ENCODE measurements at places on chromosomes 6 and 20.

- DNase-seq = no peak
Measured at GRCh38 chr6:170069611-170070010, 221.3 kb downstream of the DLL1 start.

GRCh38 chr6:127404594-127405178 is 54.5 kb downstream of the KIAA0408 start:
- no peak for DNase-seq

DNA sequence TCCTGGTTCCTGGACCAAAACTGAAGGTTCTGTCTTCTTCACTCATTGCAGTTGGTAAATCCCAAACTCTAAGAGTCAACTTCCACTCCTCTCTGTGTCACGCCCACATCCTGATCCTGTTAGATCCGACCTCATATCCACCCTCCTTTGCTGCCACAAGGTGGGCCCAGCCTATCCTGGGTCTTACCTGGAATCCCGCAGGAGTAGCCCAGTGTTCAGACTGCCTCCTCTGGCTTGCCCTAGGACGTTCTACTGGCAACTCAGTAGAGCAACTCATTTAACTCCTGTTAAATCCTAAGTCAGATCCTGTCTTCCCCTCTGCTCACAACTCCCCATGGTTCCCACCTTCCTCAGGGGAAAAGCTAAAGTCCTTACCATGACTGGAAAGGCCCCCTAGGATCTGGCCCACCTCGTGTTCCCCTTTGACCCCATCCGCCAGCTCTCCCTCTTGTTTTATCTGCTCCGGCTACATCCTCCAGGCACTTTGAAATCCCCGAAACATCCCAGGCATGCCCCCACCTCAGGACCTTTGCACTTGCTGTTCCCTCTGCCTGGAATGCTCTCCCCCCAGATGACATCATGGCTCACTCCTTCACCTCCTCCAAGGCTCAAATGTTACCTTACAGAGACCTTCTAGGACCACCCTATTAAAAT is 43.9 kb downstream of the TFEB start:
- no peak for DNase-seq

- no peak for DNase-seq
Measured at GRCh38 chr20:63533871-63534393, 3.2 kb downstream of the PTK6 start.

- no peak for DNase-seq
Measured at GRCh38 chr6:41274256-41274655, 12.2 kb downstream of the TREM1 start.

DNA sequence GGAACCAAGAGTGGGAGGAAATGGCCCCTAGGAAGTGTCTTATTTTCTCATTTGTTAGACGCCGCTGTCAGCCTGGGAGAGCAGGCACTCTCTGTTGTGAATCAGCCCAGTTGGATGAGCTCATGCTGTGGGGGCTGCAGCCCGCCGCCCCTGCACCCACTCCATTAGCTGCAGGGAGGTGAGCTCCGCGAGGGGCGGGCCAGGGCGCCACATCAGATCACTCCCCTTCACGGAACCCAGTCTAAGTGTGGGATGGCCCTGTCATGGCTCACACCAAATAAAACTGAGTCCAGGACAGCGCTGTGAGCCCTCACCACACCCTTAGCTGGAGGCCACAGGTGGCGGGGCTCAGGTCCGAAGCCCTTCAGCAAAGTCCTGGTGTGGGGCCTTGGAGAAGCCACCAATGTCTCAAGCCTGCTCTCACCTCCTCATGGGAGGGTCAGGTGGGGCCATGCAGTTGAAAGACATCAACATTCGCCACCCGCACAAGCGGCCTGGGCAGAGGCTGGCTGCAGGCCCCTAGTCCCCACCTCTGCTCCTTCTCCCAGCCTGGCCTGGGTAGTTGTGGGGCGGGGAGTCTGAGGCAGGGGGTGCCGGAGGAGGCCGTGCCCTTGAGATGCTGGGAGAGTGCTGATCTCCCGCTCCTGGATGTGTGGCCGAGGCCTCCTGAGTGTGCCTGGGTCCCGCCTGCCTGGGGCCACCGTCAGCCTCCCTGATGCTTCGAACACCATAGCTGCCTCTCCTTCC is 66.2 kb upstream of the SLCO4A1 start:
- DNase-seq = no peak

GRCh38 chr6:131755597-131755996 is 44.8 kb upstream of the CTAGE9 start:
- no peak for DNase-seq

DNA sequence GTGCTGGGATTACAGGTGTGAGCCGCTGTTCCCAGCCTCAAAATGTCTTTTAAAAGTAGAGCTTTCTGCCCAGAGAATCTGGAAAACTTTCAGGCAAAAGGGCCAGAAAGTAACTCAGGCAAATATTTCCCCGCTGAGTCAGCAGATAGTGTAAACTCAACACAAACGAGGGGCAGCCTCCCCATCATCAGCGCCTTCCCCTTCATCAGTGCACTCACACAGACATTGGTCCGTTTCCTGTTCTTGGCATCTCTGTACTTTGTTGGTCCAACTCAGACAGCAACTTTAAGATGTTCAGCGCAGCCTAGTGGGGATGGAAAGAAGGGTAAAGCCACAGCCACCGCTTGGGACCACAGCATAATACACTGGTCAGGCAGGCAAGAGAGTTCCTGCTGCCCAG is 69.5 kb downstream of the CSE1L start:
- DNase-seq = no peak

- DNase-seq = no peak
Measured at GRCh38 chr6:106413722-106414121, 53.2 kb downstream of the CRYBG1 start.

GRCh38 chr6:138307816-138308730 is 69.6 kb upstream of the SMIM28 start:
- no peak for DNase-seq
